GM20000 (cell line): ENCODE measurements at places on chromosomes 7 and 10.
A peak's percentile ranks its signal among the peaks of the same experiment; 100 is the strongest.

DNA sequence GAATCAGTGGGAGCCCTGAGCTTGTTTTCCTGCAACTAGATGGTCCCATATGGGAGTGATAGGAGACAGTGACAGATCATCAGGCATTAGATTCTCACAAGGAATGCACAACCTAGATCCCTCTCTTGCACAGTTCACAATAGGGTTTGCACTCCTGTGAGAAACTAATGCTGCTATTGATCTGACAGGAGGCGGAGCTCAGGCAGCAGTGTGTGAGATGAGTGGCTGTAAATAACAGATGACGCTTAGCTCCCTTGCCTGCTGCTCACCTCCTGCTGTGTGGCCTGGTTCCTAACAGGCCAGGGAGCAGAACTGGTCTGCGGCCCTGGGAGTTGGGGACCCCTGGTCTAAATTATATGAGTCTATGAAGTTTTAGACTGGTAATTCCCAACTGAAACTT lies 3.9 kb downstream of the MIOS start:
- no peak for DNase-seq

DNA sequence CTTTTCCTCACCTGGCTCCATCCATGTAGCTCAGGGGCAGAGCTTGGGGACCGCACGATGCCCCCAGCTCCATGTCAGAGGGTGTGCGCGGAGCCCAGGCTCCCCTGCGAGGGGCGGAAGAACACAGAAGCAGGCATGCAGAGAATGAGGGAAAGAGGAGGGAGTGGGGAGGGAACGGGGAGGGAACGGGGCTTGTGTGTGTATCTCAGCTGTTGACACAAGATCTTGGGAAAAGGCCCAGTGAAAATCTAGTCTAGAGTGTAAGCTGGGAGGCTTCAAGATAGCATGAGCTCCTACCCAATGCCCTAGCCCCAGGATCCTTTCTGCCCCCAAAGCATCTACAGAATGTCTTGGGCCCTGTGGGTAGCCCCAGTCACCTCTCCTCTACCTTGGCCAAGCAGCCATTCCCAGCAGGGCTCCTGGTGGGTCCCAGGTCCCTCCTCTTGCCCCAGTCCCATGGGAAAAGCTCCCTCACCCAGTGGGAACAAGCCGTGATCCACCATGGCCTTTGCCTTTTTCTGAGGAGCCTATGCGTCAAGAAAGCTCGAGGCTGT lies 25.1 kb upstream of the NDST2 start:
- DNase-seq: no peak

DNA sequence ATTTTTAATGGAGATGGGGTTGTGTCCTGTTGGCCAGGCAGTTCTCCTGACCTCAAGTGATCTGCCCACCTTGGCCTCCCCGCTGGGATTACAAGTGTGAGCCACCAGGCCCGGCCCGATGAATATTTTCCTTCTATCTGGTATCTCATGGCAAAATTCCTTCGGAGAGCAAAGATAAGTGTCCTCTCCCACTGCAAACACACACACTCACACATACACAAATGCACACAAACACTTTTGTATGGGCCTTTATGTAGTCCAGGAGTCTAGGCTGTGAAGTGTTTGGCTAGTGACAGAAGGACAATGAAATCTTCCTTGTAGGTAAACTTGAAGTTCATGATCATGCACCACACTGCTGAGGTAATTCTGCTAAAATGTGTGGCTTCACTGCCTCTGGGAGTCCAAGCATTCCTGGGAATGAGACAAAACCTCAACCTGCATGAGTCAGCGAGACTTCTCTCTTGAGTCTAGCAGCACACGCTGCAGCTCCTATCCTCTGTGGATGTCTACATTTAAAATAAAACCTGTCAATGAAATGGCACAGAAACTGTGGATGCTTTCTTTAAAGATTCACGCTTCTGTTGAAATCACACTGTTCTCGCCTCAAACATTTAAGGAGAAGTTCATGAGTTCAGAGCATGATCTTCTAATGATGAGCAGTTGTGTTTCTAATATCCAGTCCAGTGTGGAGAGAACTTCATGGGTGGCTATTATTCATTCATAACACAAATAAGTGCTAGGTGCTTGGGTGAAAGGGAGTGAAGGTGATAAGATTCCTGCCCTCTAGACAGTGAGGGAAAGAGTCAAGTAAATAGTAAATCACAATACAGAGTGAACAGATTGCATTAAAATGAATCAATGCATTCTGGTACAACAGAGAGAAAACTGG lies 96.5 kb downstream of the NRP1 start:
- no peak for DNase-seq

DNA sequence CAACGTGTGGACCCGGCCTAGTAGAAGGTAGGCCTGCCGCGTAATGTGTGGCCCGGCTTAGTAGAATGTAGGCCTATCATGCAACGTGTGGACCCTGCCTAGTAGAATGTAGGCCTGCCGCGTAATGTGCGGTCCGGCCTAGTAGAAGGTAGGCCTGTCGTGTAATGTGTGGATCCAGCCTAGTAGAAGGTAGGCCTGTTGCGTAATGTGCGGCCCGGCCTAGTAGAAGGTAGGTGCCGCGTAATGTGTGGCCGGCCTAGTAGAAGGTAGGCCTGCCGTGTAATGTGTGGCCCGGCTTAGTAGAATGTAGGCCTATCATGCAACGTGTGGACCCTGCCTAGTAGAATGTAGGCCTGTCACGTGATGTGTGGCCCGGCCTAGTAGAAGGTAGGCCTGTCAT lies 11.9 kb upstream of the GTPBP4 start:
- DNase-seq: no peak

DNA sequence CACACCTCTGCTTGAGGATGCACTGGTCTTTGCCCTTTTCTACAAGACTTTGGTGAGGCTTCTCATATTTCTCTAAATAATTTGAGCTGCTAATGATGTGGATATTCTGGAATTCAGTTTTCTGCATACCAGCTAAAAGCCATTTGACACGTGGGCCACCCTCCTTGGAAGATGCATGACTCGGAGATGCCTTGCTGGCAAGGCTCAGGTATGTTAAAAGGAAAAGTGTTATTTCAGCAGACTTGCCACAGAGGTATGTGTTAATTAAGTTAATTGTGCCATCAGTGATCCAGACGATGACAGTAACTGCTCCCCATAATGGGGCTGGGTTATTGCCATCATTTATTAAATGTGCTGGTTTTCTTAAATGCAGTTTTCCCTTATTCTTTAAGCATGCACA lies 8.8 kb upstream of the GFRA1 start:
- DNase-seq: no peak

- DNase-seq: no peak
These were observed 11.9 kb downstream of the WDR91 start for GRCh38 chr7:135199439-135199838.

DNA sequence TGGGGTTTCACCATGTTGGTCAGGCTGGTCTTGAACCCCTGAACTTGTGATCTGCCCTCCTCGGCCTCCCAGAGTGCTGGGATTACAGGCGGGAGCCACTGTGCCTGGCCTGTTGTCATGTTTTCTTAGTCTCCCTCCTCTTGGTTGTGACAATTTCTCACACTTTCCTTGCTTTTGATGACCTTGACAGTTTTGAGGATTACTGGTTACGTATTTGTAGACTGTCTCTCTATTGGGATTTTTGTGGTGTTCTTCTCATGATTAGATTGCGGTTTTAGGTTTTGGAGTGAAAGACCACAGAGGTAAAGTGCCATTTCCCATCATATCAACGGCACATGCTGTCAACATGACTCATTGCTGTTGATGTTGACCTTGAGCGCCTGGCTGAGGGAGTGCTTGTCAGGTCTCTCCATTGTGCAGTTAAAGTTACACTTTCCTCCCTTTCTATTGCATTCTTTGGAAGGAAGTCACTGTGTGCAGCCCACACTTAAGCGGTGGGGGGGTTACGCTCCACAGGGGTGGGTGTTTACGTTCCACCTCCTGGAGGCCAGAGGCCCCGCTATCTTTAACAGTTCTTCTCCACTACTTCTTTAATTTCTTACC lies 10.8 kb downstream of the NEURL1 start:
- no peak for DNase-seq

DNA sequence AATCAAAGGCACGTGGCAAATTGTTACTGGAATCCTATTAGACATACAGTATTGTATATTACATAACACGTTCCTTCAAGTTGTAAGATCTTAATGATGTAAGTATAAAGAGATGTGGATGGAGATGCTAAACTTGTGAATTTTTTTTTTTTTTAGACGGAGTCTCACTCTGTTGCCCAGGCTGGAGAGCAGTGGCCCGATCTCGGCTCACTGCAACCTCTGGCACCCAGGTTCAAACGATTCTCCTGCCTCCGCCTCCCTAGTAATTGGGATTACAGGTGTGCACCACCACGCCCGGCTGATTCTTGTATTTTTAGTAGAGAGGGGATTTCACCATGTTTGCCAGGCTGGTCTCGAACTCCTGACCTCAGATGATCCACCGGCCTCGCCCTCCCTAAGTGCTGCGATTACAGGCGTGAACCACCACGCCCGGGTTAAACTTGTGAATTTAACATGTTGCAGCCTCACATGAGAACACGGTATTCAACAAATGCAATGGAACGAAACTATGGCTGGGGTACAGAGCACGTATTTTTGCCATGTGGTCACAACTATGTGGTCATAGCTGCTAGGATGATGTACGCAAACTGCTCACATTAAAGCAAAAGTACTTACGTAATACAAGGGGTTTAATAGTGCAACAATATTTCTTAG lies 818 bp upstream of the SUPV3L1 start:
- DNase-seq: peak; percentile 22

- DNase-seq: no peak
These were observed 293.3 kb upstream of the KLF14 start for GRCh38 chr7:131027287-131027773.

GRCh38 chr10:14142606-14143250 lies 188.0 kb downstream of the FRMD4A start:
- no peak for DNase-seq

- DNase-seq: no peak
These were observed 352.7 kb downstream of the PHTF2 start for GRCh38 chr7:78151229-78151628.

GRCh38 chr7:71615017-71615416 lies 483.1 kb downstream of the GALNT17 start:
- no peak for DNase-seq

- no peak for DNase-seq
These were observed 604.0 kb downstream of the LRMDA start for GRCh38 chr10:76035206-76036110.

- no peak for DNase-seq
These were observed 316.0 kb downstream of the GFRA1 start for GRCh38 chr10:115957012-115957399.

DNA sequence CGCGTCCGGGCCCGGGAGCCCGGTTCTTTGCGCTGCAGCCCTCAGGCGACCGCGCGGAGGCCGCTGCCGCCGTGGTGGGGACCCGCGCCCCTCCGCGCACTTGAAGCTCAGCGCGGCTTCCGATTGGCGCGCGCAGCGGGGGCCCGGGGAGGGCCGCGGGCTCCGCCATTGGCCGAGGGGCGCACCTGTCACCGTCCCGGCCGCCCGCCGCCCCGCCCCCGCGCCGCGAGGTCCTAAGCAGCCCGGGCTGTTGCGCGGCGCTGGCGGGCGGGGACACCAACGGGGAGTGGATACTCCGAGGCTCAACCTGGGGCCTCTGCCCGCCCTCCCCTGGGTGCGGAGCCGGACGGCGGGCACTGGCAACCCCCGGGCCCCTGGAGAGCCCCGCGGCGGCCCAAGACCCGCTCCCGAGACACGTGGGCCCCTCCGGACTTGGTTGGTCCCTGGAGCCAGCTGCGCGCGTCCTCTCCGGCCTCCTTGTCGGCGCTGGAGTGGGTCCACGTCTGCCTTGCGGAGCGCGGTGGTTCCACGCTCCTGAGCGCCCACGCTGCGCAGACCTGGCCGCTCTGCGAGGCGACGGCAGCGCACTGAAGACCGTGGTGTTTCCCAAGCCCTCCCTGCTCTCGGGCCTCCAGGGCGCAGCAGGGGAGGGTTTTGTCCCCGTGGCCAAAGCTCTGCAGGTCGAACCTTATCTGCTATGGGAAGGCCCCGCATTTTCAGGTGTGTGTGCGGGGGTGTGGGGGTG lies at the start of gene MNX1:
Gene MNX1, minus strand, starts transcription at position 76 of the 745 bp plus-strand sequence. CDS start 313 bp downstream, outside the sequence.
- peak; percentile 98 for DNase-seq

- DNase-seq: peak; percentile 61
These were observed 1.4 kb downstream of the MYO1G start for GRCh38 chr7:44977304-44977958.

- DNase-seq: no peak
These were observed 7.7 kb upstream of the HYCC1 start for GRCh38 chr7:23021596-23021995.

DNA sequence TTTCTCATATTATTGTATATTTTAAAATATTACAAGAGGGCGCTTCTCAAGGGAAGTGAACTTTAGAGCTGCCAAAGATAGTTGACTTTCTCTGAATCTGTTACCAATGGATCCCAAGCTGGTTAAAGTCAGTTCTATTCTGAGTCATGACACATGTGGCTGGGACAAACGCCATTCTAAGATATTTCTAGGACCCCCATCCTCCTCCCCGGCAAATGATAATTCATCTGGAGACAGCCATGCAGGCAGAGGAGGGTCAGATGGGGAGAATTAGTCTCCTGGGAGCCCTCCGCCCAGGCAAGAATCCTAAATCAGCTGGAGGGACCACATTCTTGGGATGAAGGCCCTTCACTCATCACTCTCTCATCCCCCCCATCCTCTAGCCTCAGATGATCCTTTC lies 187.7 kb downstream of the GFRA1 start:
- DNase-seq: no peak

DNA sequence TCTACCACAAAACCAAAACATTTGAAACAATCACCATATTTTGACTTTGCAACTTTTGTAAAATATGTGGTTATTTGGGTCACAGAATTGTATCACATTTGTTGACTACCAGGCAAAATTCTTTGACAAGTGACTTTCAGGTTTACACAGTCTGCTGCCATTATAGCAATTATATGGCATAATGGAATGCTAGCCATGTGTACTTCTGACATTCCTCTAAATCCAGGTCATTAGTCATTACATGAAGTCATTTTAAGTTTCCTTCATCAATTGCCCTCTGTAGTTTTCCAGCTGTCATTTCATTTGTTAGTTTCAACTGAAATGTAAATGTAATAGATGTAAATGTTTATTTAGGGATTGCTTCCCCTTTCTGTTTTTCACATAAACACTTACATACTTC lies 137.5 kb downstream of the IMMP2L start:
- no peak for DNase-seq

GRCh38 chr7:14752301-14752700 lies 150.2 kb downstream of the DGKB start:
- DNase-seq: no peak

GRCh38 chr7:141272417-141272816 lies 198.6 kb downstream of the TMEM178B start:
- no peak for DNase-seq

- no peak for DNase-seq
These were observed 75.9 kb upstream of the GNA12 start for GRCh38 chr7:2920041-2920440.

DNA sequence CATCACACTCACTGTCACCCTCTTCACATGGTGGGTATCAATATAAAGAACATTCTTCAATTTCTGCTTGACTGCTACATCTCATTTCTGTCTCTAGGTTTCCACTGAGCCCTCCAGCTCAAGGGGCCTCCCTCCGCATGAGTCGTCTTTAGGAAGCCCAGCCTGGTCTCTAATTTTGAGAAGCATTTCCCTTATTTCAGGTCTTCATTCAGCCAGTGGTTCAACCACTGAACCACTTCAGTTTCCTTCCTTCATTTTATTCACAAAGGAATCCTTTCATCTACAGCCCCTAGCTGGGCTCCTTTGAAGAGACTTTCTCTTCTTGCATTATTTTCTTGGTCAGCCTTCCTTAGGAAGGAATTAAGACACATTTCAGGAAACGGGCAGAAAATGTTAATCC lies 257.4 kb downstream of the KCNMA1 start:
- no peak for DNase-seq
